Left kidney (tissue), 8 donors: ENCODE measurements at places on chromosomes 5 and 9.

DNA sequence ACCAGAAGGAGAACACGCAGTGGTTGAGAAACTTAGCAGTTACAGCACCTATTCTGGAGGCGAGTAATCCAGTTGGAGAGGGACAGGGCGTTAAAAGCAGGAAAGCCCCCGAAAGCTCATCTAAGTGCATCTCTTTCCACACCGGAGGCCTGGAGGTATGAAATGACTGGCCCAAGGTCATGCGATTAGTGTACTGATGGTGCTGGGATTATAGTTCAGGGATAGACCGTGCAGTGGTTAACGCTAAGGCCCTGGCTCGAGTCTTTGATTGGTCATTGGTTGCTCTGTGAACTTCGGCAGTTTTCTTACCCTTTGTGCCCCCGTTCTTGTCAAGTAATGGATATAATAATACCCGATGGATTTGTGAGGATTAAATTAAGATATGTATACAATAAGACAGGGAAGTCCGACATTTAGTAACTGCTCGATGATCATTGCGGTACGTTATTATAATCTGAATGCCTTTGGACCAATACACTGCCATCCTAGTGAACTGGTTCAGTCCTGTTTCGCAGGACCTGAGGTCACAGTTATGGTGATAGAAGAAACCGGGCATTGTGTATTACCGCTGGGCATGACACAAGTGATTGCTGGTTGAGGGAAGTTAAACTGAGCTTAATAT, 960 bp downstream of the CANX start:
- no peak for DNase-seq

DNA sequence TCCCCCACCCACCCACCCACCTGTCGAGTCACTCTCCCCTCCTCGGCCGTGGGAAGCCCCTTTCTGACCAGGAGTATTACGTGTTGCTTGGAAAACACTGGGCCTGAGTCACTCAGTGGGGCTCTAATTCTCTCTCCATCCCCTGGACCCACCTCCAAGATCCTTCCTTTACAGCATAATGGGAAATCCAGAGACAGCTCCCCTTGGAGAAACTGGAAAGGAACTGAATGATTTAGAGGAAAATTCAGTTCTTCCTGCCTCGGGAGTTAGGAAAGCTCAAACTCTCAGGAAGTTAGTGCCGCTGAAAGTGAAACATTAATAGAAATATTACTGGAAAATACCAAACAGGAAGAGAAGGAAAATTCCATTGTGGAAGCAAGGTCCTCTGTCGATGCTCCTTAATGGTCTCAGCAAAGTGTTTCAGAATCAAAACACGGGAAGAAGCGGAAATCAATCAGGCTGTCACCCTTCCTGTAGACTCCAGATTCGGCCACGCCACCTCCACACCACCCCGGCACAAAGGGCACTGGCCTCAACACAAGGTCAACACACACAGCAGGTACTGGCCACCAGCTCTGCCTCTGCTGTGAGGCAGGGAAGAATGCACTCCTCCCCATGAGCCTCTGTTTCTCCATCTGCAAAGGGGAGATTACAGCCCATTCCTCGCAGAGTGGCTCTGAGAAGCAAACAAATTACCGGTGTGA, 9.6 kb downstream of the SHB start:
- no peak for DNase-seq

DNA sequence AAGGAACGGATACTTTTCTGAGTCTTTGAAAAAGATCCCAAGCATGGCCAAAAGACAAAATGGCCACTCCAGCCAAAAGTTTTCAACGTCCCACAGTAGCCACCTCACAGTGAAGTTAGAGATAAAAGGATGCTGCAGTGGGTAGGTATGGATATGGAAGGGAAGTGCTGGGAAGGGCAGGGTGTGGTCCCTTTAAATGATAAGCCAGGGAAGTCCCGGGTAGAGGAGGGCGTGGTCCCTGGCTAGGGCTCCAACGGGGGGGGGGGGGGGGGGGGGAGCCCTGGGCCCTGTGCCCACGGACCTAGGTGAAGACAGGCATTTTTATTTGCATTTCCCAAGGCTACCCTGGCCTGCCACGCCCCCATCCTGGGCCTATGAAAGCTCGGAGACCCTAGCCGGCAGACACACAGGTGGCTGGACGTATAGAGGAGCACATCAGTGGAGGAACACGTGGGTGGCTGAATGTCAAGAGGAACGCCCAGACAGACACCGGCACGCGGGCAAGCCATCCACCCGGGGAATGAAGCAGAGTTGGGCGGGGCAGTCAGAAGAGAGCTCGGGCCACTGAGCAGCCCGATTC, 306.7 kb downstream of the NFIB start:
- DNase-seq = no peak

GRCh38 chr9:127185181-127185580, 62.7 kb upstream of the ANGPTL2 start:
- no peak for DNase-seq

DNA sequence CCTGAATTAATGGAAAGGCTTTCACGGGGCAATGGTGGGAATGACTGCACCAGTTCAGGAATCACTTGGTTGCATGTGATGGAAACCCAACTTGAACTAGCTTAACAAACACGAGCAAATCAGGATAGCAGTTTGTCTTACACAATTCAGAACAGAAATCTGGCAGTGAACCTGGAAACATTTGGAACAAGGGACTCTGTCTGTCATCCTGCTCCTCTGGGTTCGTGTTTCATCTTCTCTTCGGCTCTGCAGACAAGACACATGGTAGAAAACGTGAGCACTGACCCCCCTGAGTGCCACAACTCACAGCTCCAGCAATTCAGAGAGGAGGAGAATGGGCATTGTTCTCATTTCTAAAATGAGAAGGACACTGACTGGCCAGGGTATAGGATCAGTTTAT, 218.1 kb upstream of the NREP start:
- no peak for DNase-seq

- DNase-seq = no peak
These were observed 528.8 kb upstream of the PTGER4 start for GRCh38 chr5:40150896-40151295.

GRCh38 chr5:176731506-176732160, 78.7 kb upstream of the UNC5A start:
- no peak for DNase-seq

DNA sequence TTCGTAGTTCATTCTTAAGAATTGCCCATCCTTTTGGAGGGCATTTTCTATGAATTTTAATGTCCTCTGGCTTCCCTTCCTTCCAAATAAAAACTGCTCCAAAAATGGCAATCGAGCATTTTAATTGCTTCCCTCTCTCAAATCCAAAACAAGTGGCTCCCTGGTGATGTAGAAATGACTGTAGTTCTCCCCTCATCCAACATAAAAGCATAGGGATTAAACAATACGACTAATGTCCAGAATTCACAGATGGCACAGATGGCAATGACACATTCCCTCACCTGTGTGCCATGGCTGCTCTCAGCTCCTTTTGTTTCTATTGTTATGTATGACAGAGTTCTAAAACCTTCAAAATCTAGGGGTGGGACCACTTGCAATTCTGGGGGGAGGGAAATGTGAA, 417.3 kb downstream of the RAB3C start:
- no peak for DNase-seq

GRCh38 chr9:36037549-36038122, 923 bp downstream of the RECK start:
- peak; percentile 27 for DNase-seq

DNA sequence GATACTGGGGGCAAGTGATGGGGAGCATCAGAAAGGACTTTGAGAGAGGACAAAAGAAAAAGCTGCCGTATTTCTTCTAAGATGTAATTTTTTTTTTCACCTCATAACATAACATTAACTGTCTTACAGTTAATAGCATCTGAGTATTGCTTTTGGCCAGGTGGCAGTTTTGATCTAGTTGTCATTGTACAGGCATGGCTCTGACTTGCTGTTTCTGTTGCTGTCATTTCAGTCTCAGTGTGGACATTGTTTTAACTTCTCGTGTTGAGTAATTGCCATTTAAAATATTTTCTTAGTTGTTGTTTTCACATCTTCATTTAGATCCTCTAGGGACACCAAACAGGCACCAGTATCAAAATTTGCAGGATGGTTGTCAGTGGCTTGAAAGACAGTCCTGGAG, 12.4 kb downstream of the SMAD5 start:
- DNase-seq = no peak

DNA sequence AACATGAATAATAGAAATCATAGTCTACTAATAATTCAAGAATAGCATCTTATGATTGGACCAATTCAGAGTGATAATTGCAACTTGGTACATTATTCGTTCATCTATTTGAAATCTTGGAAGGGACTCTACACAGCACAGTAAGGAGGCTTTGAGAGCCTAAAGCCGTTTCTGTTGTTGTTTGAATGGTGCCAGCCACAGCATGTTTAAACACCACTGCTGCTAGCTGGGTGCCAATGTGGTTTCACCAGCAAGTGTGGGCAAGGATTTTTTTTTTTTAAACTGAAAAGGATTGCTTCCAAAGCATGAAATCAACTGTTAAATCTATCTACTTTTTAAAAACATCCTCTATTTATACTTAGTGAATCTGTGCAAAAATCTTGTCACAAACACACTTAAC, 253.9 kb upstream of the MAP3K1 start:
- no peak for DNase-seq

GRCh38 chr9:38286357-38286756, 106.1 kb upstream of the ALDH1B1 start:
- DNase-seq = no peak

DNA sequence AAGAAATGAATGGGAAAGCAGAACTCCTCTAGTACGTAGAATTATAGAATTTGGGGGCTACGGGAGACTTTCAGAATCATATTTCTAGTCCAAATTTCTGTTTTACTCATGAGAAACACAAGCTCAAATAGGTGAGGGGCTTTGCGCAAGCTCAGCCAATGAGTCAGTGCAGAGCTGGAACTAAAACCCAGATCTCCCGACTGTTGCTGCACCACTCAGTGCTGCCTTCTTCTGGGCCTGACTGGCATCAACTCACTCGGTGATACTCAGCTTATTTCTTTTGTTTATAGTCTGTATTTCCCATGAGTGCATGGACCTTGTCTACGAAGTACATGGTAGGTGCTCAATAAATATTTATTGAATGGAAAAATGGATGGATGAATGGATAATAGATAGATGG, 280.2 kb downstream of the CDK5RAP2 start:
- no peak for DNase-seq

GRCh38 chr5:56763711-56764466, 51.5 kb upstream of the MAP3K1 start:
- no peak for DNase-seq

DNA sequence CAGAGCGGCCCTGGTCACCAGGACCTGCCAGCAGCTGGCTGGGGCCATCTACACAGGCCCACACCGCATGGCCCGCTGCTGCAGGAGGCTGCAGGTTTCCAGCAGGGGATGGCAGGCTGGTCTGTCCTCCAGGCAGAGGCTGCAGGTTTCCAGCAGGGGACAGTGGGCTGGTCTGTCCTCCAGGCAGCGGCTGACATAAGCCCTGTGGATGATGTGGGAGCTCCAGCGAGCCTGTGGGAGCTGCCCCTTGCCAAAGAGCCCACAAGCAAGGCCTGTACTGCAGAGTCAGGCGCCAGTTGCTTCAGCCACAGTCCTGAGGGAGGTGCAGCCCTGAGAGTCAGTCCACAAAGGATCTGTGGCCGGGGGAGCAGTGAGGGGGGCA, 18.5 kb downstream of the TPPP start:
- no peak for DNase-seq

GRCh38 chr5:64019746-64020145, 57.5 kb upstream of the HTR1A start:
- DNase-seq = no peak

- no peak for DNase-seq
These were observed 1395.9 kb downstream of the PTPRD start for GRCh38 chr9:9216934-9217333.

- DNase-seq = no peak
These were observed 5.4 kb upstream of the CERCAM start for GRCh38 chr9:128415281-128415680.

- DNase-seq = no peak
These were observed 135.3 kb upstream of the DPYSL3 start for GRCh38 chr5:147645197-147645596.

DNA sequence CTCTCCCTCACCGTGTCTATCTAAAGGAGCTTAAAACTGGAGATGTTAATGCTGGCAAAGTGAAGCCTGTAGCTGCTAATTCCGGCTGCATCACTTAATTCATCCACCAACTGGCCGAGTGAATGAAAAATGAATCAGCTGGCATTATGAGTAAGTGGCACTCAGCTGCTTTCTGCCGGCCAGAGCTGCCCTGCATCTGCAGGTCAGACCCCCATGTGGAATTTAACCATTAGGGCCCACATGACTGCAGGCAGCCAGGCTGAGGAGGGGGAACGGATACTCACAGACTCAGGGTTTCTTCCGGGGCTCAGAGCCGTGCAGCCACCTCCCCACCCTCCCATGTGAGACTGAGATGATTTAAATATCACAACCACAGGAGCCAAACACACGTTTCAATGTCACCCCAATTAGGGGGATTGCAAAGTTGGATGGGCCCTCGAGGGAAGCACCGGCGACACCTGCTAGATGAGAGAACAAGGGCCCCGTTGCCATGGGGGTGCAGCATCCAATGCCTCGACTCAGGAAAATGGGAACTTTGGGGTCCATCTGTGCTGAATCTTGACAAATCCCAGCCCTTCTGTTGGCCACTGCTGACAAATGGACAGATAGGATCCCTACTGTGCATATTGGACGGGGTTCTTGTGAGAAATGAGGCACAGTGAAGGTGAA, 115.6 kb upstream of the ALDH1B1 start:
- no peak for DNase-seq

DNA sequence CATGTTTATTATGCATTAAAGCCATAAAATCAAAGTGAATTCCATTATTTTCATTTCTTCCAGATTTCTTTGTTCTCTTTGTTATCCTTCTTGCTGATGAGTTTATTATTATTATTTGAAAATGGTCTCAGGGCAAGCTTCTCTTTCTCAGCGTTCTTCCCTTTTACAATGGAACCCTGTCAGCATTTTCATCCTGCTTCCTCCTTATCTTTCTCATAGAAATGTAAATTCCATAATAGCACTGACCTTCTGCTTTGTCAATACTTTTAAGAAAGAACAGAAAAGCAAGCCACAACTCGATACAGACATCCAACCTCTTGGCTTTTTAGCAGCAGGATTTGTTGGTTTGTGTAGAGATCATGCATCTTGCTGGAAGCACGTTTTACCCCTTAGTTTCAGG, 114.0 kb upstream of the BASP1 start:
- DNase-seq = no peak

- no peak for DNase-seq
These were observed 50.7 kb upstream of the TNFSF8 start for GRCh38 chr9:114981063-114981462.

GRCh38 chr9:90927496-90927895, 125.9 kb downstream of the SYK start:
- DNase-seq = no peak

DNA sequence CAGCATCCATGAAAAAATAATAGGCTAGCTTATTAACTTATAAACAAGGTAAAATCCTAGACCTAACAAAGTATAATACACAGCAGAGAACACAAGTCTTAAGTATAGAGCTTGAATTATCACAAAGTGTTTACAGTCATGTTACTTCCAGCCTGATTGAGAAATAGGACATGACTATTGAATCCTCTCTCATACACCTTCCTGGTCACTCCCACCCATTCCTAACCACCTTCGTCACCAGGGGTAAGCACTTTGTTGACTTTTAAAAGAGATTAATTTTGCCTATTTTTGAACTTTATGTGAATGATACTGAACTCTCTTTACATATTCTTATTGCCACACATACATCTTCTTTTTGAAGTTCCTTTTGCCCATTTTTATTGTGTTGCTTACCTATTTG, 325.8 kb downstream of the PJA2 start:
- DNase-seq = no peak
